ENCODE measurements at places on chromosomes 2 and 18.

- no peak for DNase-seq
These were observed 203.3 kb downstream of the EN1 start for GRCh38 chr2:118644190-118644589.

DNA sequence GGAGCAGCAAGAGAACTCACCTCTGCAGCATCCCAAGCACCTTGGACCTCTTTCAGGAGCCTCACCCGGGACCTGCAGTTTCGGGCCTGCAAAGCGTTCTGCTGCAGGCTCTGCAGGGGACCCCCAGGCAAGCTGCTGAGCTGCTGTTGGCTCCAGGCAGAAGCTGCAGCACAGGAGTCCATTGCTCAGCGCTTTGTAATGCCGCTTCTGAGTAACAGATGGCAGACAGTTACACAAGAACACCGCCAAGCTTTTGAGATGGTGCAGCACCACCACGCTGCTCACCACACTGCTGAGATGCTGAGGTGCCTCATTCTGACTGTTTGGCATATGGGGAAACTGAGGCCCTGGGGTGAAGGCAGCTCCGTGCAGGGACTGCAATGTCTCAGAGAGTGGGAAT lies 1.9 kb upstream of the GALNT14 start:
- no peak for DNase-seq

DNA sequence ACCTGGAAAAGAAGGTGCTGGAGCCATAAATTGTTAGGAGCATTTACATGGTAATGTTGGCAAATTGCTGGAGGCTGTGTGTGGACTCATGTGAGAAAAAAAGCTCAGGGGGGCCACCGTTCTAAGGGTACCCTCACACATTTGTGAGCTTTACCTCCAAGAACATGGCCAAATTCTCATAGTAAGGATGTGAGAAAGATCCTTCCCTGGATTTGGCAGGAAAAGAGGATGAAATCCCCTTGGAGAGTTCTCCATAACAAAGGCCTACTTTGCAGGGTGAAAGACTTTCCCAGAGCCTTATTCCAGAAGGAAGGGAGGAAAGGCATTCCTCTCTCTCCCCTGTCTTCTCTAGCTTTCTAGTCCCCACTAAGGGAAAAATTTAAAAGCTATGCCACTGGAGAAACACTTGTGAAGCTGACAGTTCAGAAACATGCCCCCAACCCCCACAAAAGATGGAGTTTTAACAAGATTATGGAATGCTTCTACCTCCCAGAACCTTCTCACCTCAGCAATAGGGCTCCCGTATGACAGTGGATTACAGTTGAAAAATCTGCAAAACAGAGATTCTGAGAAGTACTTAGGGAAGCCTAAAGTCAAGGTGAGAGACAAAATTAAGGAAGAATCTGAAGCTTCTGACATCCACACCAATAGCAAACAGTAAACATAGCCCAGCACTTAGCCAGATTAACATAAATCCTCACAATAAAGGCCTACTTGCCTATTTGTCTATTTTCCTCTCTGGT lies 20.2 kb upstream of the ERMN start:
- DNase-seq: no peak

GRCh38 chr2:220811952-220812570 lies 760.0 kb downstream of the EPHA4 start:
- no peak for DNase-seq

- DNase-seq: peak; percentile 48
These were observed 28.5 kb downstream of the HRH4 start for GRCh38 chr18:24488824-24489493.

DNA sequence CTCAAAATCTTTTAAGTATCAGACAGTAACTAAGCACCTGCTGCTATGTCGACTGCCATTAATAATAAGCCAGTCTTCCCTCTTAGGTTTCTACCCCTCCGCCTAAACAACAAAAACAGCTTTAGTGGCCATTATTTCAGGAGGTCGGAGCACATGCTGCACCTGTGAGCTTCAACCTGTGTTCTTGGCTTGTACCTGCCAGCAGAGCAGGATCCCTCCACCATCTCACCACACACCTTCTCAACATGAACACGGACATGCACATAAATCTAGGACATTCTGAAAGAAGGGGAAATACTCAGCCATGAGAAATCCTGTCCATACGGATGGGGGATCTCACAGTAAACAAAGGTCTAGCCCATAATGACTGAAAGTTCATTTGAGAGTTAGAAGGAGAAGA lies 3.7 kb downstream of the CYB5A start:
- DNase-seq: no peak

GRCh38 chr2:180046776-180047175 lies 39.7 kb upstream of the CWC22 start:
- DNase-seq: no peak

DNA sequence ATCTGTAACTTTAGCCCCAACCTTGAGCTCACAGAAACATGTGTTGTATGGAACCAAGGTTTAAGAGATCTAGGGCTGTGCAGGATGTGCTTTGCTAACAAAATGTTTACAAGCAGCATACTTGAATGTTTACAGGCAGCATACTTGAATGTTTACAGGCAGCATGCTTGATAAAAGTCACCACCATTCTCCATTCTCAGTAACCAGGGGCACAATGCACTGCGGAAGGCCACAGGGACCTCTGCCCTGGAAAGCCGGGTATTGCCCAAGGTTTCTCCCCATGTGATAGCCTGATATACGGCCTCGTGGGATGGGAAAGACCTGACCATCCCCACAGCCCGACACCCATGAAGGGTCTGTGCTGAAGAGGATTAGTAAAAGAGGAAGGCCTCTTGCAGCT lies 52.4 kb downstream of the LONRF2 start:
- no peak for DNase-seq

DNA sequence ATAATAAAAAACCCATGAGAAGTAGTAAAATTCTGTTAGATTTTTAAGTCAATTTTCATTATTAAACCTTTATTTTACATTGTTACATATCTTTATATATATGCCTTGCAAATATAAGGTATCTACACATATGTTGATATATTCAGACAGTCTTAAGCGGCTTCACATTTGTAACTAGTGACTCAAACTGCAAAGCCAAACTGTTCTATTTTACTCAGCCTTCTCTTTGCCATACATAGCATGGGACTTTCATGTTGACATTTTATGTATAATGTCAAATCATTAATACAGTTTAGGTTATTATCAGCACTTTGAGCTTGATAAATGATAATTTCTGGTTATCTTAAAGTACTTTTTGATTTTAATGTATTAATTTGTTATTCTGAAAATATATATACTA lies 125.0 kb upstream of the WDSUB1 start:
- DNase-seq: no peak

DNA sequence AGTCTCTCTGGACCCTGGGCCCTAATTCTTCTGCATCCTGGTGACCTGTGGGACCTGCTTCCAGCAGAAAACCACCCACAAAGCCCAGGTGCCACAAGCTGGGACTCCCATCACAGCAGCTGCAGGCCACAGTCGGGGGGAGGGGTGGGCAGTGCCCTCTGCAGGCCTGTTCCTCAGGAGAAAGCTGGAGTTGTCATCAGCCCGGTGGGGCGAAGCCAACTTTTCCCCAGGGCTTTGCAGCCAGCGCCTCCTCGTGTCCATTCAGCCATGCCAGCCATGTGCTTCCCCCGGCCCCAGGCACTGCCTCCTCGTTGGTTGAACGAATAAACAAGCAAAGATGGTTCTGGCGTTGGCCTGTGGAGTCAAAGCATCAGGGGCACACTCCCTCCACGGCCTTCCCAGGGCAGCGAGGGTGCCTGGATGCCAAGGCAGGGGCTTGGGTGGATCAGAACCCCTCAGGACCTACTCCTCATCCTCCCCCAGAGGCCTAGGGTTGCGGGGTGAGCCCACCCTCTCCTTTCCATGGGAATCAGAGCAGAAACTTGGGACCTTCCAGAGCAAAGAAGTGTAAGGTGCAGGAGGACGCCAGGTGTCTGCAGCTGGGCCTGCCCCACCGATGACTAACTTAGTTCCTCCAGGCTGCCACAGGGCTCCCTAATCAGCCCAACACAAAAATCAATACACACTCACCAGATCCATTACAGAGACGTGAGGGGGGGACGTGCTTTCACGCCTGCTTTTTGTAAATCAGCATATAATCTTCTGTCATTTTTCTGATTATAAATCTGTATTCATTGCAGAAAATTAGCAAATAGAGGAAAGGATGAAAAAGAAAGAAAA lies 75.7 kb upstream of the RAB6C start:
- no peak for DNase-seq

DNA sequence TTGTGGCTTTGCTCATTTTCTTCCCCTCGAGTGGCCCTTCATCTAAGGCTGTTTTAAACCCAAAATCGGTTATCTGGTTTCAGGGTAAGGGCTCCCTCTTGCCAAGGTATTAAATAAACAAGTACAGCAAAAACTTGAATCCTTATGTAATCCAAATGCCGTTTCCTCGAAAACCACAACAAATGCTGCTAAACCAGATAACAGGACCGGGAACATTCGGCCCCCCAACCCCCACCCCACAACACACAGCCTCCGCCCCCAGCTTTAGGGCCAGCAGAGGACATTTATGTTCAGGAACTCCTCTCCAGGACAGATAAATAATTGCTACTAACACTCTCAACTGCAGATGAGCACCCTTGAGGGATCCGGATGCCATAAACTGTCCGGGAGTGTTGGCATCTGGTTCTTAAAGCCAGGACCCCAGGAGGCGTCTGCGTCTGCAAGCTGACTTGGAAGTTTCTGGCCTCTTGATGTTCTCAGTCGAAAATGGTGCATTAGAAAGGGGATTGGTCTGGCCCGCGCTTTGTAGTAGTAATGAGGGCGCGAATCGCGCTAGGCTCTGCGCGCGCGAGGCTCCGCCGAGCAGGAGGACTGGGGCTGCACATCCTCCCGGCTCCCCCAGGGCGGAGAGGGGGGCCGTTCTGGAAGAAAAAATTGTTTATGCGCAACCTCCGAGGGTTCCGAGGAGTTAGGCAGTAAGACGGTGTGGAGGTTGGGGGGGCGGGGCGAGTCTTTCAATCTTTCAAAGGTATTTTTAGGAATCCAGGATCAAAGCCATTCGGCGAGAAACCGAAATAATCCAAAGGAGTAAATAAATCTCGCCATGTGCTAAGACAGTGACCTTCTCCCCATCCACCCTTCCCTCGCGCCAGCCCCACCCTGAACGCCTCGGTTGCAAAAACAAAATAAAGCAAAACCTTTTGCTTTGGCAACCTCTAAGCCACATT lies 3.9 kb upstream of the ID2 start:
- peak; percentile 40 for DNase-seq

DNA sequence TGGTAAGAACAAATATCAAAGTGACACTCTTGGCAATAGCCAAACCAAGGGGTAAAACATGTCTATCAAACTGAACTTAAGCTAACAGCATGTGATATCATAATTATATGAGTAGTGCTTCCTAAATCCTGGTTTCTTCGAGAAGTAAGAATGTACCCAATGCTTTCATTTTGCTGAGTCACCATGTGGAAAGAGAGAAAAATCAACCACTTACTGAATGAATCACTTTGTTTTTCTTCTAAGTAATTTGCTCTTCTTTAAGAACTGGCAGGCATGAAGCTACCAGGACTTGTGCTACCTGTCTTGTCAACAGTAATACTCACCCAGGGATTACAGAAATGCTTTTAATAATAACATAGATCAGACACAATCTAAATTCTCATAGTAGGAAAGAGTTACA lies 19.0 kb upstream of the DUSP19 start:
- DNase-seq: no peak

GRCh38 chr2:109427661-109428091 lies 186.1 kb downstream of the SEPTIN10 start:
- no peak for DNase-seq

DNA sequence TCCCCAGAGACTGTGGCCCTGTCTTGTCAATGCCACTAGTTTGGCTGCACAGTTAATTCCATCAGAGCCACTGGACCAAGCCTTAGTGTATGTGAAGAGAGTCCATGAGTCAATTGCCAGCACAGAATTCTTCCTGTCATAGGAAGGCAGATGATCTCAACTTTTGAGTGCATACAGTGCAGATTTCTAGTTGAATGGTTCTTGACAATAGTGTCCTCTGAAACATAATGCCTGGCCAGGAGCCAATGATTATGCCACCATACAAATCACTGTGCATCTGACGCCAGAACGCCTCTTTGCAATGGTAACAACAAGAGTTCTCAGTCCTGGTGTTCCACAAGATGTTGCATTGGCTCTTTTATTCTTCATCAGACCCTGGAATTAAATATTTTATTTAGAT lies 7.1 kb downstream of the NEUROD1 start:
- DNase-seq: no peak

- DNase-seq: no peak
These were observed 265.7 kb downstream of the TCF4 start for GRCh38 chr18:55322178-55322735.

DNA sequence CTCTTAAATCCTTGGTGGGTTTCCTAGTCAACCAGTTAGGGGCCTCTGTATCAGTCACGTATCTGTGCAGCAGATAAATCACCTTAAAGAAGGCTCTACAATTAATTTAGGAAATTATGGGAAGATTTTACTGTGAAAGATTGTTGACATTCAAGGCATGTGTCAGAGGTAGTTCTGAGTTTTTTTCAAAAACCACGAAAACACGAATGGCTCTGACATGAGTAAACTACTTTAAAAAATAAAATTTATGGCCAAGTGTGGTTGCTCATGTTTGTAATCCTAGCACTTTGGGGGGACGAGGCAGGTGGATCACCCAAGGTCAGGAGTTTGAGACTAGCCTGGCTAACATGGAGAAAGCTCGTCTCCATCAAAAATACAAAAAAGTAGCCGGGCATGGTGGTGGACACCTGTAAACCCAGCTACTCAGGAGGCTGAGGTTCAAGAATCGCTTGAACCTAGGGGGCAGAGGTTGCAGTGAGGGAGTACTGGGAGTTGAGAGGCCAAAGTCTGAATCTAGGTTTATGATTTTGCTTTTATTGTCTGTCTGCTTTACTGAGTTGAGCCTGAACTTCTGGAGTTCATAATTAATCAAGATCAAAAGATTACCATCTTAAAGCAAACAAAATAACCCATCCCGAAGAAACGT lies 77.1 kb downstream of the SPRED2 start:
- no peak for DNase-seq

DNA sequence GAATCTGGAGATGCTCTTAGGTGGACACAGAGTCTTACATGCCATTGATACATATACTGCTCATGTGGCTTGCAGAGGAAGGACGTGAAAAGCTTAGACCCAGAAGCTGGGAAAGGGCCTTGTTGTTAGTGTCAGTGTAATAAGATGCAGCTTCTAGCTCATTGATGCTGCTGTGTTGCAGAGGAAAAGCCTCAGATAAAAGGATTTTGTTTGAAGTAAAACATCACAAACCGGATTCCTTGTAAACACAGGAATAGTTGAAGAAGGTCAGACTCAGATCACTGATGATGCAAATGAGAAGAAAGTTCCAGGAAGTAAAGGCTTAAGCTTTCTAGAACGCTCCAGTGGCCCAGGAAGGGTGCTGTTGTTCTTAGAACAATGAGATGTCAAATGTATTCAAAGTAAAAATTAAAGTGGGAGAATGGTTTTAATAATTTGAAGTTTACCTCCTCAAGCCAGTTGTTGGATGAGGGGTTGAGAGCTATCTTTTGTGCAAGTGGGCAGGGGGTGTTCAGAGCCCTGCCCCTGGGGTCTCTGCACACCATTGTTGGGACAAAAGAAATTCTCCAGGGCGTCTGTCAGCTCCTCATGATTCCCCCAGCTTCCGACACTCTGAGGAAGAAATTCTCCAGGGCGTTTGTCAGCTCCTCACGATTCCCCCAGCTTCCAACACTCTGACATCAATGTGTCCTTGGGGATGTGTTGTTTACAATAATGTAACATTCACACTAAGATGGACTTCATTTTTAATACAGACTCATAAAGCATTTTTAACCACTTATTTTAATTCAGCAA lies 61.3 kb upstream of the CHMP1B start:
- DNase-seq: no peak
